ENCODE measurements at places on chromosomes 7 and 10.

DNA sequence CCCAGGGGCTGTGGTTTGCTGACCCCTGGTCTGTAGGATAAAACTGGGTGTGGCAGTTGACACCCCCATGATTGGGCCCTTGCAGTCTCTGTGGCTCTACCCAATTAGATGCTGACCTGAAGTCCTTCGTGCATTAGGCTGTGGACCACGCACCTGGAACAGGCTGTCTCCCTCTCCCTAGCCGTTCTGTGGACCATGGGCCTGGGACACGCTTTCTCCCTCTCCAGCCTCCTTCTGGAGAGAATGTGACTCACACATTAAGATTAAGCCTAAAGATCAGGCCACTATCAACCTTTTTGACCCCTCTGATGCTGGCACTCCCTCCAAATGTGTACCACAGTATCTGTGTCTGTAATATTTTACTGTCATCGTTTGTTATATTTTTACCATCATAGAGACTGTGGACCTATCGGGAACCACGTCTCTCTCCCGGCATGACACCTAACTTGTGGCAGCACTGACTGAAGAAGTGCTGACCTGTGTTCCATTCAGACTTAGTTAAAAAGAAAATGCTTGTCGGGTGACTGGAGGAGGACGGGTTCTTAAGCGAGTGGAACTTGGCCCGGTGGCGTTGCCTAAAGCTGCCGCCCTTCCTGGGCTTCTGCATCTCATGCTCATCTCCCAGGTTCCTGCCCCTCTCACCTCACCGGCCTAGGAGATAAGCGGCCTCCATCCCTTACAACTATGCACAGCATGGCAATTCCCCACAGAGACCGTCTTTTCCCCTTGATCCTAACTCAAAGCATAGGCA lies 92.8 kb downstream of the WDR37 start:
- no peak for DNase-seq

GRCh38 chr7:157411580-157411979 lies 74.8 kb downstream of the DNAJB6 start:
- DNase-seq: no peak

DNA sequence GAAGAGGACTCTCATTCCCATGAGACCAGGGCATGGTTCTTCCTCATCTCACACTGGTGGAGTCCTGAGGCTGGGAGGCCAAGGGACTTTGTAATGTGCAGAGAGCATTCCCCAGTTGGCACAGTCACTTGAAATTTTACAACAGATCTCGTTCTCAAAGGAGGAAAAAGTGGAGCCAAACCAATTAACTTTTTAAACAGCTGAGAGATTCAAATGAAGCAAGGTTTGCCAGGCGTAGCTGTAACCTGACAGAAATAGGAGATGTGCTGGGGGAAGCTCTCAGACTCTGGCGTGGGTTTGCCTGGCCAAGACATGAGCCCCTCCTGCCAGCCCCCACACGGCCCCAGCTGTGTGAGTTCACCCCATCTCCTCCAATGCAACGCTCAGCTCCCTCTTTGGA lies 12.0 kb upstream of the CPXM2 start:
- no peak for DNase-seq

GRCh38 chr10:70782746-70783680 lies 2.2 kb downstream of the TBATA start:
- DNase-seq: no peak

GRCh38 chr7:97090761-97091353 lies 26.6 kb upstream of the SDHAF3 start:
- no peak for DNase-seq

- no peak for DNase-seq
Measured at GRCh38 chr7:4131063-4131462, 551.0 kb upstream of the FOXK1 start.

- DNase-seq: no peak
Measured at GRCh38 chr7:14023838-14024237, 34.4 kb upstream of the ETV1 start.

DNA sequence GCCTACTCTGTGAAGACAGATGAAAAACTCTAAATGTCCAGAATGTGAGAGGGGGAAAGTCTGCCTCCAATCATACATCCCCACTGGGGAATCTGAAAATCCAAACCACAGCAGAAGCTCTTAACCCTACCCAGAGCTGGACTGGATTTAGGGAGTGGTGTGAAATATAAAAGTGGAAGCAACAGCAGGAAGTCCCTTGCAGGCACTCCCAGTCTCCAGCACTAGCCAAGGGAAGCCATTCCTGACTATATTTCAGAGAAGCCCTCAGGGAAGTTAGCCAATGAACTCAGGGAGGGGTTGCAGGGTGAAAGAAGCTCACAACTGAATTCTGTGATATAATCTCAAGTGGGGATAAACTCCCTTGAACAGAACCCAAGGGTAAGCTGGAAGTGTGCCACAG lies 51.5 kb downstream of the CRPPA start:
- DNase-seq: no peak

- DNase-seq: no peak
Measured at GRCh38 chr7:105748701-105749100, 127.7 kb downstream of the ATXN7L1 start.

- no peak for DNase-seq
Measured at GRCh38 chr7:80876894-80877414, 41.9 kb downstream of the SEMA3C start.

DNA sequence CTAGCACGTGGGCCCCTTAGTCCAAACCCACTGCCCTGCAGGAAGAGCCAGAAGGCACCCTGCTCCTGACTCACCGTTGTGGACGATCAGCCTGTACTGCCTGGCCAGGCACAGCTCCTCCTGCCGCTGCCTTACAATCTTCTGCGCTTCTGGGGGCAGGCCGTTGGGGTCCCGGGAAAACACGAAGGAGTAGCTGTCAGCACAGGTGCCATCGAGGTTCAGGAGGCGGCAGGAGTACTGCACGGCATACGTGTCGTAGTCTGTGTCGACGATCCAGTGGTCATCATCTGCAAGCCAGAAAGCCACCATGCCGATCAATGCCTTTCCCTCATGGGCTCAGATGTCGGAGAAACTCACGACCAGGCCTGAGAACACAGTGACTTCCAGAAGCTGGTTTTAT lies 7.3 kb downstream of the RBP4 start:
- no peak for DNase-seq

DNA sequence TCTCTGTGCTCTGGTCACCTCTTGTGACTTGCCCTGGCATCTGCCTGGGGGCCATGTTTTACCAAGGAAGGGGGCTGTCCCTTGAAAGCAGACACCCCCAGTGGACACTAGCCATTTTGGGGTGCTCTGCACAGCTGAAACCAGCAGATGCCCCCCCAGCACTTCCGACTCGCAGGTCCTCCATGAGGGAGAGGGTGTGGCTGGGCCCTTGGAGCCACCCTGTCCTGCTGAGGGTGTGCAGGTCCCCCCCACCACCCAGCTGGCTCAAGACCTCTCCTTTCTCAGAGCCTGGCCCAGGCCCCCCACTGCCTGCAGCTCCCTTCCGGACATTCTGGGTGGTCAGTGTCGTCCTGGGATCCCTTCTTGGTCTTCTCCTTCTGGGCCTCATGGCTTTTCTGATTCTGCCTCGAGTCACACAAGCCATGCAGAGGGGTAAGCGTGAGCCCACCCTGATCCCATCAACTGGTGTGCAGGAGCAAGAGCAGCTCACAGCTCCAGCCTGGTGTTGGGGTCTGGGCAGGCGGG lies 12.3 kb downstream of the SCART1 start:
- DNase-seq: no peak

DNA sequence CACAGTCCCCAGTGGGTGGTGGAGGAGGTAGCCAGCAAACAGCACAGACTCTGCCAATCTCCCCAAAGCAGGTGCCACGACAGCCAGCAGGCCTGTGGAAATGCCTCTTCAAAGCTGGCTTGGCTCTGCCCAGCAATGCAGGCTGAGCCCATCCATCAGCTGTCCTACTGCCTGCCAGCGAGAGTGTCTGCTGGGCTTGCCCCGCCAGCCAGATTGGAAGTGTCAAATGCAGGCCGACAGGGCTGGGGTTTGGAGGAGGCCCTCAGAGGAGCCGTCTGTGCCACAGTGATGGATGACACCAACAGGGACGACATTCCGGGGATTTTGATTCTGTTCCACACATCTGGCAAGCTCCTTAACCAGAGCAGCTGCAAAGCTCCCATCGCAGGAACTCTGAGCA lies 16.7 kb downstream of the HABP2 start:
- DNase-seq: no peak

DNA sequence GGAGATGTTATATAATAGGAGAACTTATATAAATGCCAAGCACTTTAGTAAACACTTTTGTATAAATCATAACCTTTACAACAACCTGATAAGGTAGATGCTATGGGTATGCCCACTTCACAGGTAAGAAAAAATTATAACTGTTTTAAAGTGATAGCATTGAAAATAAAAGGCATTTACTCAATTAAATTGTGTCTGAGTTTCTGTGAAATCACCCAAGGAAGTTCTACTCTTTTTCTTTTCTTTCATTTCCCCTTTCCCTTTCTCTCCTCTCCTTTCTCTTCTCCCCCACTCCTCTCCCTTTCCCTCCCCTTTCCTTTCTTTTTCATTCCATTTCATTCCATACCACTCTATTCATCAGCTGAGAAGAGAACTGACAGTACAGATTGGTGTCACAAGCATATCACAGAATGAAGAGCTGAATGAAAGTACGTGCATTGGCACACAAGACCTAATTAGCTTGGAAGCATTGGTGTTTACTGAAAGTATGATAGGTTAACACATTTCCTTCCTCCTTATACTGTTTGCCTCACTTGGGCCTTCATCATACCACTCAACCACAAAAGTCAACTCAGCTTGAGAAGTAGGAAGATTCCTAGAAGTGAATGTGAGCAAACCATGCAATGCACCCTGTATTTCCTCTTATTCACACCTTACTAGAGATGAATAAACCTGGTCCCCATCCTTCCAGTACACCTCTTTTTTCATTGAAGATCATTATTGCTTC lies 117.9 kb upstream of the AGR3 start:
- DNase-seq: no peak

- no peak for DNase-seq
Measured at GRCh38 chr7:106895246-106895864, 30.3 kb downstream of the PIK3CG start.

DNA sequence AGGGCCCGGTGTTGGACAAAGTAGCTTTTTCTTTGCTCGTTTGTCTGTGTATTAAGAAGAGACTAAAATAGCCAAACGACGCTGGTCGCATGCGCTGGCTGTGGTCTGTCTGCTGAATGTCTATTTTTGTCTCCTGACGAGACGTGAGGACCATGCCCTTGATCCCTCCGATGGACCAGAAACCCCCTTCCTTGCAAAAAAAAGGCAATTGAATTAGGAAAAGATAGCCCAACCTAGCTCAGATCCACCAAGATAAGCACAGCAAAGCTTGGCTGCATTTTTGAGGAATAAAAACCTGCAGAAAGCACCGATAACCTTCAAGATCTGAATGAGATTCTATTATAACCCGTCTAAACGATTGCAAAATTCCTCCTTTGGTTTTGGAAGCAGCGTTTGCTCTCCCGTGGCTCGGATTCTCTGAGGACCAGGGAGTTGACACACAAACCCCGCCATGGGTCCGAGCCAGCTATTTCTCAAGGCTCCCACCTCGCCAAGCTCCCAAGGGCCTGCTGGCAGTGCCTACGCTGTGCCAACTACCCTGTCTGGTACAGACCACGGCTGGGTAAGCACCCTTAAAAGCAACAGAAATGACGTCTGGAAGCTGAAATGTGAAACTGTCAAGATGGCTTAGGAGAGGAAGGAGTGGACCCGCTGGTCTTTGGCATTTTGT lies 17.7 kb upstream of the TTYH3 start:
- no peak for DNase-seq

DNA sequence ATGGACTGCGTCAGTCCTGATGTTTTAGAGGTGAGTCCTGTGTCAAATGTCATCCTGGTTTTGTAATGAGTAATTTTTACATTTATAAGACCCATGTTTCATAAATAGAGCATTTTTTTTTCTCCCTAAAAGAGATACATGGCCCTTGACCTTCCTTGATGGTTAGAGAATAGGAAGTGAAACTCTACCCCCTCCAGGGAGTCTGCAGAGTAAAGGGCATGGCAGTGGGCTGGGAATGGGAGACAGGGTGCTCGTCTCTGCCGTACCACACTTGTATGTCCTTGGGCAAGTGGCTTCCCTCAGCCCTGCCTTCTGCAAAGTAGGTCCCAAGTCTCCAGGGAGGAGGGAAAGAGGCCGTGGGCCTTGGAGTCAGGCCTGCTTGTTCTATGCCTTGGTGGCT lies 63.9 kb downstream of the WDFY4 start:
- no peak for DNase-seq

GRCh38 chr7:30859202-30859939 lies 52.3 kb upstream of the AQP1 start:
- no peak for DNase-seq

DNA sequence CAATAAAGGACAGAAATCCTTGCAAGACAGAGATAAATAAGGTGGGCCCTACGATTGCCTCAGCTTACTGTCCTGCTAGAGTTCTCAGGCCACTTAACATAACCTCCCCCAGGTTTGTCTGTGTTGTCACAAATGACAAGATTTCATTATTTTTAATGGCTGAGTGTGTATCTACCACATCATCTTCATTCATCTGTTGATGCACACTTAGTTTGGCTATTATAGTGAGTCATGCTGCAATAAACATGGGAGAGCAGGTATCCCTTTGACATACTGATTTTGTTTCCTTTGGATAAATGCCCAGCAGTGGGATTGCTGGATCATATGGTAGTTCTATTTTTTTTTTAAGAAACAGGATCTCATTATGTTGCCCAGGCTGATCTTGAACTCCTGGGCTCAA lies 60.6 kb downstream of the PRTFDC1 start:
- no peak for DNase-seq

GRCh38 chr10:104260775-104261115 lies 6.1 kb downstream of the GSTO1 start:
- no peak for DNase-seq

DNA sequence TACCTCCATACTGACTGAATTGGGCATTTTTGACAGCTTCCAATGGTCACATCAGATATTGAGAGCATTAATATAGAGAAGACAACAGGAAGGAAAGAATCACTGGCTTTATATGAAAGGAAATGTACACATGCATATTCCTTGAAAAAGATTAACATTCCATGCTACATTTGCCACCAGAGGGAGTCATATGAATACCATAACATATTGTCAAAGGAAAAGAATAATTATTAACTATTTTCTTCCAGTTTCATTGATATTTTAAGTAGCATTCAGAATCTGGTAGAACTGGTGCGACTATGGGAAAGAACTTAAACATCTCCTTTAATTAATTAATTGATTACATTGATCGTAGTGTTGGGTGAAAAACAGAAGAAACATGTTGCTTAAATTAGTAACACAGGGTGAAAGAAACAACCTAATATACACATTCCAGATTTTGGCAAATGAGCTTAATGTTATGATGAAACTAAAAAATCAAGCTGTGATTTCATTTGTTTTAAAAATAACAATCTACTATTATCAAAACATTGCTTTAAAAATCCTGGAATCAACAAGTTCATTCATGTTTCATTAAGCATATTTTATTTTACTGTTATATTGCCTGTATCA lies 71.5 kb downstream of the GPR85 start:
- no peak for DNase-seq
